ENCODE measurements at places on chromosomes 3 and 15.

DNA sequence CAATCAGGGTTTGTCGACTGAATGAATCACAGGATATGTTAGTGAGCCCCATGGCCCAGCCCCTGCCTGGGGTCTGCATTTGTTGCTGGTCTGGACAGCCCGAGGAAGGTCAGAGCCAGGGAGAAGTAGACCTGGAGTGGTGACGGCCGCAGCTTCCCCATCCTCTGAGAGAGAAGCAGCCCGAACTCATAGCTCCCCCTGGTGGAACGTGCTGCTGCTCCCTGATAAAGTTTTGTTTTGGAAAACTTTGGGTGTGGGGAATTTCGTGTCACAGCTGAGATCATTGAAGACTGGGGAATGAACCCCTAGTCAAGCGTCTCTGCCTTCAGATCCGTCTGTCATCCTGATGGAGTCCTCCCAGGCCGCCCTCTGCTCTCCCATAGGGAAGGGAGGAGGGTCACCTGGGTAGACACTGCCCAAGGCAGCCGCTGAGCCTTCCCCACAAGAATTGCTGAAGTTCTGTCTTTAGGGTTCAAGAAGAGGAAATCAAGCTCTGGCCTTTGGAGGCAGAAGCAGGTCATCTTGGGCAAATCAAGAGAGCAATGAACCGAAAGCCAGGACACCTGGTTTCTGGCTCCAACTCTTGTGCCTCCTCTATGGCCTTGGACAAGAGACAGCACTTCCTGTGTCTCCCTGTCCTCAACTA is 60.5 kb downstream of the GLDN start:
- DNase-seq, result peak; percentile 76

GRCh38 chr15:31344266-31344665 is 17.6 kb downstream of the KLF13 start:
- DNase-seq, result no peak

- no peak for DNase-seq
These were observed 76.0 kb upstream of the GSK3B start for GRCh38 chr3:120170223-120170622.

DNA sequence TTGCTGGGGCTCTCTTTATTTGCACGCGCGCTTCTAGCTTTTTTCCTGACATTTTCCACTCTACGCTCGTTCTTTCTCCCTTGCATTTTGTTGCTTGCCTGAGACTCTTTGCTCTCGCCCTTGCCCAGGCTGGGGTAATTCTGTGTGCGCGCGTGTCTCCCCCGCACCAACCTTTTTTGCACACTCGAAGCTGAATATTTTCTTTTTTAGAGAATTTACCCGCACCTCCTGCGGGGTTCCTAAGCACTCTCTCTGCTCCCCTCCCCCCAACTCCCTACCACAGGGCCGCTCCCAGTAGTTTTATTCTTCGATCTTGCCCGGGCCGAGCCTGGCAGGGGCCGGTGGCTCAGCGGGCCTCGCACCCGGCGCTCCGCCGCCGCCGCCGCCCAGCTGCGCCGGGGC is 732 bp downstream of the FAM43A start:
- DNase-seq, result no peak

DNA sequence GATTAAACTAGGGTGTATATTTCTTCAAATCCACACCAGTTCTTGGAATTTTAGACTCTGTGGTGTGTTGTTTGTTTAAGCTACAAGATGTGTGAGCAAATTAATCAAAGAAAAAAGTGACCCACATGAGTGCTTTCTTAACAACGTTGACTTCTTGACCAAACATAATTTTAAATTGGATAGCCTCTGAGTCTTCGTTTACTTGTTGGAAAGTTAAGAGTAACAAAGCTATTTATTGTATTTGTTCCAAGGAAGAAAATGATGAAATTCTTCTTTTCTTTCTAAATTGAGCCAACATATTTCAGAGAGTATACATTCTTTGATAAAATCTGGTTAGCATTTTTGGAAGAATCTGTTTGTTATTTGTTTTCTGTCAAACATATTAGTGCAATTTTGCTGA is 99.9 kb upstream of the IGSF10 start:
- no peak for DNase-seq

DNA sequence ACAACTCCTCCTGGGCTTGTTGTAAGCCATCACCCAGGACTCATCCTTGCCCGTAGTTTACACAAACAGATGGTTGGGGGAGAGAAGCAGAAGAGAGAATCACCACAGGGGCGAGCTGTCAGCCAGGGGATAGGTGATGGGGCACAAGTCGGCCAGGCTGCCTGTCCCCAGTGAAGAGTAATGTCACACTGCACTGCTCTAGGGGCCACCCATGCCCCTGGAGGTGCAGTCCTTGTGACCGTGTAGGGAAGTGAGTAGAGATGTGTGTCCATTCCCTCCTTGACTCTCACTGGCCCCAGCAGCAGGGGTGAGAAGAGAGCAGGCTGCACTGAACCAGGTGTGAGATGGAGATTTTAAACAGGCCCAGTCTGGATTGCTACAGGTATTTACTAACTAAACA is 17.1 kb upstream of the PRSS50 start:
- no peak for DNase-seq

DNA sequence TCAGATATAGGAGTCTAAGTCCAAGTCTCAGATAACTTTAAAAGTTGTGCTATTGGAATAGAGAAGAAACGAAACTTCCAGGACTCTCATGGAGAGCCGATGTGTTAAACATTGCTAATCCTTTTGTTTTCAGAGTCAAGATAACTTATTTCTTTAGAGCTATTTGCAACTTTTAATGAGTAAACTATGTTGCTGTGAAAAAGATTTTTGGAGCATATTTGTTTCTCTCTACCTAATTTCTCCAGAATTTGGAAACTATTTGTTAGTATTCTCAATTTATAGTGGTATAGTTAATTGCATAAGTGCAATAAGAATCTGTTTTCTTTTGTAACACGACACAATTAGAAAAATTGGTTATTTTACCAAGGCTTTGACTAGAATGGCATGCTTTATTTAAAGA is 588.9 kb downstream of the NTRK3 start:
- no peak for DNase-seq

DNA sequence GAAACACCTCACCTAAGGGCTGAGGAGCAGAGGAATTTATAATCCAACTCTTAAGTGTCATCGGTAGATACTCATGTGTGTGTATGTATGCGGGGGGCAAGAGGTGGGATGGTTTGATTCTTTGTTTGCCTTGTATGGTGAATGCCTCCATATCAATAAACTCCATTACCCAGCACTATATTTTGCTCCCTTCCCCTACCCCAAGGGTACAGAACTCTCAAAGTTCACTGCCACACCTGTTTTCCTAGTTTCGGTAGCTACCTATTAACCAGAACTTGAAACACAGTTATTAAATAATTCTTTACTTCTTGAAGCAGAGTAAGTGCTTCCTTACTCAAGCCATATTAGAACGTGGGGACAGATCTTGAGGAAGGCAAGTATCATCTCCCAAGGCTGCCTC is 400.8 kb upstream of the SUCLG2 start:
- no peak for DNase-seq

DNA sequence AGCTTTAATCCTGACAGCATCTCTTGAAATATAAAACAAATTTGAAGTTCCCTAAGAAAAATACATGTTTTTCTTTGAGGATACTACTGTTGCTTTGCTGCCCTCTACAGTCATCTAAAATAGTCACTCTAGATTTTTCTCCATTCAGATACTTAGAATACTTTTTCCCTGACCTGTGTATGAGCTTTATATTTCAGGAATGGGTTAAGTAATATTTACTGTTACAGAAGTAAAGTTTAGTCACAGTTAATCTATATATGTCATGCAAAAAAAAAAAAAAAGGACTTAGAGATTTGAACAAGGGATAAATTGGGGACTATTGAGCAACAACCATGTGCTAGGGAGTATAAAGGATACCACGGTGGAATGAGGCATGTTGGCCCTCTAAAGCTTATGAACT is 8.8 kb downstream of the NECTIN3 start:
- no peak for DNase-seq

DNA sequence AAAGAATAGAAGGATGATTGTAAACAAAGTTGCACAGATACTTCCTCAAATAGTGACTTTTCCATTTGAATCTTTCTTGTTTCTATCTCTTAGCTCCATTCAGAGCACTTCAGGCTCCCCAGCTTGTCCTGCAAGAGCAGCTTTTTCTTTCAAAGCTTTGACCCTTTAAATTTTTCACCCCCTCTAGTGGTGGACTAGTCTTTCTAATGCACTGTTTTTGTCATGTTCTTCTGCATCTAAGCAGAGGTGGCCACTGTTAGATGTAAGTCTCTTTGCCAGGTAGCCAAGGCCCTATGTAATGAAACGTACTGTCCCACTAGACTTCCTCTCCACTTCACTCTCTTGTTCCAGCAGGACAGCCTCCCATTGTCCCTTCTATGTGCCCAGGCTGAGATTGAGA is 74.0 kb upstream of the MANF start:
- DNase-seq, result no peak

DNA sequence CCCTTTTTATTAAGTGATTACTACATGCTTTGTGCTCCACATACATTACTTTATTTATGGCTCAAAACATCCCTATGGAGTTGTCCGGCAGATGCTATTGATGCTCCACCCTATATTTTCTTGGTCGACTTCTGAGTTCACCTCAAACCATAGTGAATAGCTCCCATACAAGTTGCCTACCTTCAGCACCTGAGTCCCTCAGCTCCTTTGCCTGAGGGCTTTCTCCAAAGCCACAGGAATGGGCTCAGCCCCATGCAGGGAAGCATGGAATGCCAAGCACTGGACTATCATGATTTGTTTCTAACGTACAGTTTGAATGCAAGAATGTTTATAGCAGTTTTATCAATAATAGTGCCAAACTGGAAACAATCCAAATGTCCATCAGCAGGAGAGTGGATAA is 124.8 kb upstream of the TNIK start:
- no peak for DNase-seq

GRCh38 chr3:136249593-136249992 is 547 bp upstream of the PCCB start:
- no peak for DNase-seq

DNA sequence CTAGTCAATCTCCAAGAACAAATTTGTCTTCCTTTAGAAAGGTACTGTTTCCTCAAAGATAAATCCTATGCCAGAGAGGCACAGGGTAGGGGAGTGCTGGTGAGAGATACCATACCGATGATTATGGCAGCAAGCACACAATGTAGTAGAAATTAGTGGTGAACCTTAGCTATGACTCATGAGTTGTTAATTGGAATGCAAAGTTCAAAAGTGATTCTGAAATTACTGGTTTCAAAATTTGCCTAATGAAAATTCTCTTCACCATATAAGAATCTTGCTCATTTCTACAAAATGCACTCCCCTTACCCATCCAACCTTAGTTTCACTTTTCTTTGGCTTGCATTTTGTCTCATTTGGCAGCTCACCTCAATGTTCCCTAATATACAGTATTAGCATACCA is 139.5 kb upstream of the SLC2A2 start:
- no peak for DNase-seq

GRCh38 chr15:92651877-92652575 is 3.5 kb downstream of the FAM174B start:
- DNase-seq, result no peak

- DNase-seq, result peak; percentile 38
These were observed 51.0 kb upstream of the SSR3 start for GRCh38 chr3:156605686-156606605.

DNA sequence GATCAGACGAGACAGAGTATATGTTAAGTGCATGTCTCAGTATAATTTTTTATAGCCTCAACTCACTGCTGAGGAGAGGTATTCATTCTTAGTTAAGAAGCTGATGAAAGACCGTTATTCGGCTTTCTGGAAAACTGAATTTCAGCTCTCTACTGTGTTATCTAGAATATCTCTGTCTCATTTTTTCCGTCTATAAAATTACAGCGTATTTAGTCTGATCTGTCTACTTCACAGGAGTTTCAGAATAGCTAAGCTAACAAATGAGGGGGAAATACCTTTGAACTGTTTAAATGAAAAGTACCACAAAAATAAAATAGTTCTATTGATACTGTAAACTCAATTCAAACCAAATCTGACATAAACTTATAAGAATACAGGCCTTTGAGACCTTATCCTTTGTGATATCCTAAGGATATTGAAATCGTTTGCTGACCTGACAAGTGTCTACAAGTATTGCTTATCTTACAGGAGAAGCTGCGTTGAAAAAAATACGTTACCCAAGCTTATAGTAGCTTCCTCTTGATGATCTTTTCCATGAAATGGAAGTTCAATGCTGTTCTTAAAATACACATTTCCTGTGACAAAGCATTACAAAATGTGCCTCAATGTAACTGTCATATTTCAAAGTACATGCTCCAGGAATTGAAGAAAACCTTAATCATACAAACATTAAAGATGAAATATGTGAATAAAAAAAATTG is 104.6 kb downstream of the IL1RAP start:
- DNase-seq, result no peak

GRCh38 chr3:35144011-35144410 is 495.3 kb upstream of the ARPP21 start:
- DNase-seq, result no peak
